ENCODE measurements at places on chromosomes 11 and 22. TPM values are rescaled to one million over a fixed set of nuclear protein-coding genes. Genes with fewer than 3 reads are reported as not detected.
A peak's percentile ranks its signal among the peaks of the same experiment; 100 is the strongest.

DNA sequence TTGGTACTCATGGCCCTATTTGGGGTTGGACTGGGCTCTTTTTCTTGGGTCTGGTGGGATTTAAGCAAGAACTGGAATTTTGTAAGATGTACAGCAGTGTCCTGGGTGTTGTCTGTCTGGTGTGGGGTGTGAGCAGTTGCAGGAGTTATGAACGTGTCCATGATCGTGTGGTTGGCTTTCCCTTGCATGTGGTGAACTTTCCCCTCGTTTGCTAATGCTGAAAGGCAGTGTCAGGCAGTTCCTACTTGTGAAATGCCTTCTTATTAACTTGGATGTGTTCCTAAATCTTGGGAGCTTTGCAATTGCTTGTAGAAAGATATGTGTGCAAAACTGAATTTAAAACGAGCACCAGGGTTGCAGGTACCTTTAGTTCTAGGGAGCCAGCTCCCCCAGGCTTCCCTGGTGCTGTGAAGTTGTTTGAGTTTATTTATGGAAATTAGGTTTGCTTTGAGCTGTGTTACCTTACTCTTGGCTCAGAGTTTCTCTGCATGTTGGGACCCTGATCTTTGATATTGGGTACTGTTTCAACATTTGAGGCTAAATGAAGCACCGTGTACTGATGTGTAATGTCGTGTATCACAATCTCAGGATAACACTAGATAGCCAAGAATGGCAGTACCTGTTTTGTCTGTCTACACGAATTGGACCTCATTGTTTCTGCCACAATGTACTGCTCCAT lies 35.8 kb upstream of the HSD17B12 start:
- DNase-seq, result no peak

DNA sequence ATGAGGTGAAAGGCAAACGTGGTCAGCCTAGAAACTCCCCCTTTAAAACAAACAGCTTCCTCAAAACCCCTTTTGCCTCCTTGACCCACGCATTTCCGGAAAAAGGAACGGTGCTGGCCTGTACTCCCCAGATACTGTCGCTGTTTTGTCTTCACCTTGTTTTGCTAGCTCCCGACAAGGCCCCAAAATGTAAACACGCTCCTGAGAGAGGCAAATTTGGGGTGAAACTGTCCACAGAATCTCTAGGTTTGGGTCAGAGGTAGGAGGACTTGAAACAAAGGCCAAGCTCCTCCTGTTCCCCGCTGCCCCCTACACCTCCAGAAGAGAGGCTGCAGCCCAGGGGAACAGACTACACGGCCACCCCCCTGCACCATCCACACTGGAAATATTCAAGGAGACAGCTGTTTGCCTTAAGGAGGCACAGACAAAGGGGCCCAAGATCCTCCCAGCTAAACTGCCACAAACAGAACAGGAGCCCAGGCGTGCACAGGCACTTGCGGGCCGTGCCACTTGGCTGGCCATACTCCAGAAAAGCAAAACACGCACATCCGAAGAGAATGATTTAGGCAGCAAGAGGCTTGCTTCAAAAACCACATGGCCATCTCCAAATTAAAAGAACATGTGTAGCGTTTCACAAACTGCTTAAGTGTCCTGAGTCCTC lies 160.5 kb upstream of the GRK3 start:
- DNase-seq, result peak; percentile 29

DNA sequence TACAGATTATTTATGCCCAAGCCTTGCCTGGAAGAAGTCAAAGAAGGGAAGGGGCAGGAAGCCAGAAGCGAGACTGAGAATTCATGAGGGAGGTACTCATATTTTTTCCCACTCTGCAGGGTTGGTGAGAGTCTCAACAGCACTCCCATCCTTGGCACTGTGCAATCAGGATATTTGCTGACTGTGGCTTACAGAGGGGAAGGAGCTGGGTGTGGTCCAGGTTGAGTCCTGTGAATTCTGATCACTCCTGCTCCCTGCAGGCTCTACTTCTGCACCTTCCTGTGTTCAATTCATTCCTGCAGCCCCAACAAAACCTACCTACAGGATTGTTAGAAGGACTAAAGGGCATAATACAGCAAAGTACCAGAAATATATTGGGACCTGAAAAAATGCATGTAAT lies 530.5 kb downstream of the INSC start:
- no peak for DNase-seq

SMTNL1 gene
- not detected for polyA plus RNA-seq

DNA sequence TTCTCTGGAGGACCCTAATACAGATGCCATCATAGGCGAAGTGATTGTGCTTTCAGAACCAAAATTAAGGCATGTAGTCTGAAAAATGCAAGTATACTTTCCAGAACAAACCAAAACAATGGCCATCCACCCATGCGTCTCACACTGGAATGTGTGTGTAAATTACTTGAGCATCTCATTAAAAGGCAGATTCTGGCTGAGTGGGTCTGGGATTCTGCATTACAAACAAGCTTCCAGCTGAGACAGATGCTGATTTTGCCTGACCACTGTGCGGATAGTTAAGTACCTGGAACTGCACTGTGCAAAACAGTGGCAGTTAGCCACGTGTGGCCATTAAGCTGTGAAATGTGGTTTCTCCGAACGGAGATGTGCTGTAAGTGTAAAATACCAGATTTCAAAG lies 26.2 kb downstream of the RRP7A start:
- no peak for DNase-seq

GRCh38 chr11:13352711-13353110 lies 75.1 kb downstream of the BMAL1 start:
- DNase-seq, result no peak

DNA sequence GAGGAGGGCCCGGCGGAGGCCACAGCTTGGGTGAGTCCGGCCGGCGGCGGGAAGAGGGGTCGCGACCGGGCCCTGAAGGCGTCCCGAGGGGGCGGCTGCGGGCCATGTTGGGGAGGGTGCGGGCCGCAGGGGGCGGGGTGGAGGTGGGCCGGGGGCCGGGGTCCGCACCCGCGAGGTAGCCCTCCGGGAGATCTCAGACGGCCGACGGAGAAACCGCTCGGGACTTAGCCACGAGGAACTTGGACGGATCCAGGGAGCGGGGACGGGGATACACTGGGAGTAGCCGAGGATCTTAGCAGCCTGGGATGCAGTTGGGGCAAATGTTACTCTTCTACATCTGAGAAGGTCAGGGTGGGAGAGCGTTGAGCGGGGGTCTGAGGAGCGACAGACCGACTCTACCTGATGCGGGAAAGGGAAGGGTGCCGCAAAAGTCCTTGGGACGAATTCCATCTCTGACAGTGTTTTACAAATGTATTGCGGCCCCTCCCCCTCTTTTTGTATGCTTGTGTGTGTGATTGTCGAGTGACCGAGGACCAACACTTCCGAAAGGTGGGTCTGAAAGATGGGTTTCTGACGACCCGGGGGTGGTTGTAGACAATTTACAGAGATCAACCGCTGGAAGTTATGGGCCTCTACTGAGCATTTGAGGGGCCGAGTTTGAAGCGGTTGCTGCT lies 658 bp downstream of the STIP1 start:
- DNase-seq, result peak; percentile 41

SUSD2 gene
- 2.7 TPM for polyA plus RNA-seq

CHRDL2 gene
- polyA plus RNA-seq, result 0.76 TPM

OR52E8 gene
- polyA plus RNA-seq, result not detected

DNA sequence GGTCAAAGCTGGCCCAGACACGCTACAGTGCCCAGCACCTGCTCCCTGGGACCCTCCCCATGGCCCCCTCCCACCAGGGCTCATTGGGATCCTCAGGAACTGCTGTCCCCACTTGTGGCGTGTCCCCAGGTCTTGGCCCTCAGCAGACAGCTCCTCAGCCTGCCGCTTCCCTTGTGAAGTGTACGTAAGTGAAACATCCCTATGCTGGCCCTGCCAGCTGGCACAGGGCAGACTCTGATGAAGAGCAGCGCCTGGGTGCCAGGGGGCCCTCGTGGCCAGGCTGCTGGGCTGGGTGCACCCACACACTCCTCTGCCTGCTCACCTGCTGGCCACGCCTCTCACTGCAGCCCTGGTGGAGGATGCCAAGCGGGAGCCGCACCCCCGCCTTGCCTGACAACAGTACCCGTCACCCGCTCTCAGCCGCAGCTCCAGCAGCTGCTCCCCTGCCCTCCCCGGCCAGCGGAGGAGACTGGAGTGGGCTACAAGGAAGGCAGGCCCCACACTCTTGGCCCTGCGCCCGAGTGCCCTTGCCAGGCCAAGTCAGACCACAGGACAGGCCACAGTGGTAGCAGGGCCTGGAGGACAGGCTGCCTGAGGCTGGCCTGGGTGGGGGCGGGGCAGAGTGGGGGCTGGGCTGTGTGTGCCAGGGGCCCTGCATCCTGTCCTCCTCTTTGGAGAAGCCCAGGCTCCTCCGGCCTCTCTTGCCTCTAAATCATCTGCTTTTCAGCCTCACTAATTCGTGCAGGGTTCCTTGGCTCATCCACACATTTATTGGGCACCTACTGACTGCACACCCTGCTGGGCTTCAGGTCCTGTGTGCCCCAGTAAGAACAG lies 39.5 kb downstream of the IGF2 start:
- peak; percentile 19 for DNase-seq

DNA sequence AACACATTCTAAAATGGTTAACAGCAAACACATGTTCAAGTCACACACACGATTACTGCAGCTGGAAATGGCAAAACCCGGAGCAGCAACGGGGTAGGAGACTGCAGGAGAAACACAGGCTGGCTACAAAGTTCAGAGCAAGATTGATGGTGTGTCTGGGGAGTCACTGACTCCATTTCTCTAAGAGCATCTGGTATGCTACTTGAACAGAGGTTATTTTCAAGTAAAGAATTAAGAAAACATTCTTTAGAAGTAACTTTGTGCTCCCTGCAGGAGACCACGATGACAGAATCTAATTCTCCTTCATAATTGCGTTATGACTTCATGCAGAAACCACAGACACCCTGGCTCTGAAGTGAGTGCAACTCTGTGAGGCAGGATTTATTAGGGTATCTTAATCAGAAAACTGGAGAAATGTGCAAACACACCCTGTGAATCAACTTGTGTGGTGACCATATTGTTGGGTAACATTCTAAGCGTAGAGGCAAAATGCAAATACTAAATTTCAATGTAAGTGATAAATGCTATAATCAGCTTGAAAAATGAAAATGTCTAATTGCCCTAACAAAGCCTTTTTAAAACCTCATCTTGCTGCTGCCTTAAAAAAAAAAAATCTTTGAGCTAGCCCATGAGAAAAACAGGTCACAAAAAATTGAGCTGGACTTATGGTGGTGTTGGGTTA lies 303.0 kb downstream of the CADM1 start:
- no peak for DNase-seq

- DNase-seq, result no peak
Observed at GRCh38 chr11:95242845-95243605, 12.0 kb upstream of the SESN3 start.

DNA sequence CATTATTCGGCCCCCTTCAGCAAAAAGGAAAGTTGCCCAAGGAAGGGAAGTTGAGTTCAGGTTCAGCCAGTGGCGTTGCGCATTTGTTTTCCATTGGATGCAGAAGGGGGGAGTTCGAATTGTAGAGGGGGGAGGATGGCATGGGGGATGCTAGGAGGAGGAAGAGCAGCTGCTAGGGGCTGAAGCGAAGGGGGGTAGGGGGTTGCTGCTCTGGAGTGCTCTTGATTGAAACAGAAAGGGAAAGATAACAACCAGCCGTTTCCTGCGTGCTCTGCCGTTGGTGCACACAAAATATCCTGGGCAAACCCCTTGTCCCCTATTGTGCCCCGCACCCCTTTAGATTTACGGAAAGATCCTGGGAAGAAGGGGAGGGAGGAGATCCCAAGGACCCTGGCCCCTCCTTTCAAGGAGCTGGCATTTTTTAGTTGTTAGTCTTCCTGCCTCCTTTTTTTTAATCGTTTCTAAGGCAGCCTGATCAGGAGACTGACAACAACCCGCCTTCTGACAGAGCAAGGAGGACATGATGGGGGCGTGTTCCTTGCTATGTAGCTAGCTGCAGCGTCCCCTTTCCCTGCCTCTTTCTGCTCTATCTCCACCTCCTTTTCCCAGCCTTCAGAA lies 2.1 kb downstream of the KMT2A start:
- DNase-seq, result peak; percentile 80

TMEM132A gene
- 113 TPM for polyA plus RNA-seq

SPTY2D1 gene
- 4.4 TPM for polyA plus RNA-seq

PHOX2A gene
- polyA plus RNA-seq, result 9.1 TPM

DNA sequence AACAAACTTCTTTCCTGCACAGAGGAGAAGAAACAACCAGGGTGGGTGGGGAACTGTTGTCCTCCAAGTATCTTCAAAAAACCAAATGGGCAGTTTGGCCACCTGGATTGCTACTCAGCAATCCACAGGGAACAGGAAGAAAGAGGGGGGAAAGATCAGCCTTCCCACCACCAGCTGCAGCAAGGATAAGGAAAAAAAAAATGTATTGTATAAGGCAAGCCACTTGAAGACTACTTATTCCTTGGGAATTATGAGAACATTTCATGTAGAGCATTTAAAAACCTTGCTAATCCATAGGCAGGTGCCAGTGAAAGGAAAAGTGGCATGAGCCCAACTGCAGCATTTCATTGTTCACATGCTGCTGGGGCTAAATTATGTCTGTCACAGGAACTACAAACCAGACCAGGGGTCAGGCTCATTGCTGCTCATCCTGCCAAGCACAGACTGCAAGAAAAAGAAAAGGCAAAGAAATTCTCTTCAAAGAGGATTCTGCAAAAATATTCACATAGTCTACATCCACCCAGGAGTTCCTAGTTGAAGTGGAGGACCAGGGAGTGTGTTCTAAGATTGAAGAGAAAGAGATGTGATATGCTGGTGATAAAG lies 2.2 kb downstream of the RAB30 start:
- peak; percentile 42 for DNase-seq

ELFN2 gene
- polyA plus RNA-seq, result 3.7 TPM

DNA sequence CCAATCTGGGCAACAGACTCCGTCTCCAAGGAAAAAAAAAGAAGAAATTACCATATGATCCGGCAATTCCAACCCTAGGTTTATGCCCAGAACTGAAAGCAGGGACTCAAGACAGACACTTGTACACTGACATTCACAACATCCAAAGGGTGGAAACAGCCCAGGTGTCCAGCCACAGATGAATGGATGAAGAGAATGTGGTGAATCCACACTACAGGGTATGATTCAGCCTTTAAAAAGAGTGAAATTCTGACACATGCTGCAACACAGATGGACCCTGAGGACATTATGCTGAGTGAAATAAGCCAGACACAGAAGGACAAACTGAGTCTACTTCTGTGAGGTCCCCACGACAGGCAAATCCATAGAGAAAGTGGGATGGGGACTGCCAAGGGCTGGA lies 43.9 kb downstream of the SGSM3 start:
- no peak for DNase-seq

GRCh38 chr11:20005747-20006146 lies 154.5 kb downstream of the DBX1 start:
- no peak for DNase-seq

DNA sequence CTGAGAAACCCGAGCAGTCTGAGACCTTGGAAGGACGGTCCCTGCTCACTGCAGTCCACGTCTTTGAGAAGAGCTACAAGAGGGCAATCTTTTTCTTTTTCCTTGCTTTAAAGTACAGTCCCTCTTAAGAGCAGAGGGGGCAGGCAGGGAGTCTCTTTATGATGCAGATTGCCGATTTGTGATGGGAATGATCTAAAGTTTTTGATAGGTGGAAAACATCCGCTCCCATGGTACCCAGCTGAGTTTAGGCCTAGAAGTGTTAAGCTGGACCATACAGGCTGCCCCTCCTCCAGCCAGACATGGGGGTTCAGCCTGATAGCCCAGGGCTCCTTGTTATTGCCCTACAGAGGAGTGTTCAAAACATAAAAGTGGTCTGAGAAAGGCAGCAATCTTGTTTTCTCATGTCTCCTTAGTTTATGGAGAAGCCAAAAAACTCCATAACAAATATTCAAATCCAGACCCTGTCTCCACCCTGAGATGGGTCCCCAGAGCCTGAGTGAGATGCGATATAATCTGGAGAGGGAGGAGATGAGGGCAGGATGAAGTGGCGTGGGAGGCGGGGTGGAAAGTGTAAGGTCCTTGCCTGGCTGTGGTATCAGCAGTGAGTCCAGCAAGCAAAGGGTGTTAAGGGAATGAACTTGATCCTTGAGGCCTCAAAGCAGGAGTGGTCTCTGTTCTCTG lies 135.1 kb downstream of the FDX1 start:
- no peak for DNase-seq

HORMAD2 gene
- polyA plus RNA-seq, result not detected
